Activated naive CD4-positive, alpha-beta T cell treated with anti-CD3 and anti-CD28 coated beads, Interleukin-2, amount 10 ng/mL, durations not matched to agents 7 days and 5 days (primary cell): ENCODE measurements at places on chromosomes 16 and 17.
A peak's percentile ranks its signal among the peaks of the same experiment; 100 is the strongest.

DNA sequence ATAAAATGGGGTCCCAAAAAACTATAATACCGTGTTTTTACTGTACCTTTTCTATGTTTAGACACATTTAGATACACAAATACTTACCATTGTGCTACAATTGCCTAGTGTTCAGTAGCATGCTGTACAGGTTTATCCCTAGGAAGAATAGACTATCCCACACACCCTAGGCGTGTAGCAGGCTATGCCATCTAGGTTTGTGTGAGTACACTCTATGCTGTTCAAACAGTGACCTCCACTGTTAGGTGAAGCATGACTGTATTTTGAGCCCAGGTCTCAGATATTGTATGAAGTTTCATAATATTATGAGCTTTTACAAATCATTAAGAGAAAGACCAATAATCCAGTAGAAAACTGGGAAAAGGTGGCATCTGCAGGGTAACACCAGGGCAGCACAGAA, 23.6 kb downstream of the MILR1 start:
- no peak for DNase-seq

DNA sequence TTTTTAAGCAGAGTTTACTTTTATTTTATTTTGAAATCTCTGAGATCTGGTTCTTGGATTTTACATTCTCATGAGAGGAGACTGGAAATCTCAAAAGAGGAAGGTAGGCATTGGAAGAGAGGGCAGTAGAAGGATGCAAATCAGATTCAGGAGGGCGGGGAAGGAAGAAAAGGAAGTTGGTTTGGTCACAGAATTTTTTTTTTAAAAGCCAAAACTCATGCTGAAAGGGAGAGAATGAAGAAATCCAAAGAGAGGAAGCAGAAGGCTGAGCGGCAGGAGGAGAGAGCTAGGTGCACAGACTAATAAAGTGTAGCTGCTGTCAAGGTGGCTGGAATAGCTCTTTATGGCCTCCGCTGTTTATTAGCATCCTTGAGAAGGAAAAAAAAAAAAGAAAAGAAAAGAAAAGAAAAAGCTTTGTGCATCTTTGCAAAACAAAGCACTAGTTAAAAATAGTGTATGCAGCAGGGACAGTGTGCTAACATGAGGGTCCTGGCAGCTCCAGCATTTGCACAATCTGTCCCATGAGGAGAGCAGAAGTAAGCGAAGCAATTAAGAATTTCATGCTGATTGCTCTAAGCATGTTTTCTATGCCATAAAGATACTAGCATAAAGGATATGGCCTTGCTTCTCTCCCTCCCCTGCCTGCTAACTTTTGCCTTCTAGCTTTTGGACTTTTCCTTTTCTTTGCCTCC, 194.2 kb downstream of the ZFHX3 start:
- no peak for DNase-seq

GRCh38 chr17:70318051-70318450, 148.7 kb downstream of the KCNJ2 start:
- DNase-seq, result no peak

GRCh38 chr17:21368545-21369246, 7.5 kb upstream of the KCNJ12 start:
- no peak for DNase-seq

GRCh38 chr17:49224198-49224996, 6.2 kb downstream of the PHOSPHO1 start:
- DNase-seq, result peak; percentile 75

- DNase-seq, result no peak
Measured at GRCh38 chr17:53707566-53707965, 115.2 kb upstream of the KIF2B start.

- no peak for DNase-seq
Measured at GRCh38 chr17:75205793-75206163, 299 bp downstream of the NUP85 start.

- DNase-seq, result no peak
Measured at GRCh38 chr17:81418710-81419318, 23.6 kb downstream of the BAHCC1 start.

GRCh38 chr17:67841992-67842391, 16.7 kb downstream of the BPTF start:
- no peak for DNase-seq

GRCh38 chr16:28140788-28141618, 70.8 kb downstream of the XPO6 start:
- DNase-seq, result peak; percentile 81

GRCh38 chr17:16551878-16552636, 16.9 kb downstream of the ZNF287 start:
- no peak for DNase-seq

GRCh38 chr16:56354746-56355145, 70.6 kb downstream of the AMFR start:
- peak; percentile 18 for DNase-seq

DNA sequence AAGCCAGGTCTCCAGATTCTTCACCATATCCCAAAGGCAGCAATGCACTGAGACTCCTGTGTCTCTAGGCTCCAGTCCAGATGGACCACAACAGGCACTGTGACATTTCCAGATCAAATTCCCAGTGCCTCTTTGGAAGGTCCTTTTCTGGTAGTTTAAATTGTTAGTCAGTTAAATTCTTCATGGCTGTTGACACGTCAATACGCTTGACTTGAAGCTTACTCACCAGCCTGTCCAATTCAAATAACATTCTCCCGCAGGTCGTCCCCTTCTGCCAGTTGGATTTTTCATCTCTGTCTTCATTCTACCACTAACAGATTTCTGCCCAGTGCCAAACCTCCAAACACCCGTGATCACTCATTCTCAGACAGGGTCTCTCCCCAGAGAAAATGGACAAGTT, 86.7 kb downstream of the SHISA9 start:
- no peak for DNase-seq

GRCh38 chr17:30905742-30906100, 317 bp downstream of the TEFM start:
- DNase-seq, result peak; percentile 25

- DNase-seq, result no peak
Measured at GRCh38 chr16:30447512-30448226, 2.0 kb upstream of the SEPHS2 start.

DNA sequence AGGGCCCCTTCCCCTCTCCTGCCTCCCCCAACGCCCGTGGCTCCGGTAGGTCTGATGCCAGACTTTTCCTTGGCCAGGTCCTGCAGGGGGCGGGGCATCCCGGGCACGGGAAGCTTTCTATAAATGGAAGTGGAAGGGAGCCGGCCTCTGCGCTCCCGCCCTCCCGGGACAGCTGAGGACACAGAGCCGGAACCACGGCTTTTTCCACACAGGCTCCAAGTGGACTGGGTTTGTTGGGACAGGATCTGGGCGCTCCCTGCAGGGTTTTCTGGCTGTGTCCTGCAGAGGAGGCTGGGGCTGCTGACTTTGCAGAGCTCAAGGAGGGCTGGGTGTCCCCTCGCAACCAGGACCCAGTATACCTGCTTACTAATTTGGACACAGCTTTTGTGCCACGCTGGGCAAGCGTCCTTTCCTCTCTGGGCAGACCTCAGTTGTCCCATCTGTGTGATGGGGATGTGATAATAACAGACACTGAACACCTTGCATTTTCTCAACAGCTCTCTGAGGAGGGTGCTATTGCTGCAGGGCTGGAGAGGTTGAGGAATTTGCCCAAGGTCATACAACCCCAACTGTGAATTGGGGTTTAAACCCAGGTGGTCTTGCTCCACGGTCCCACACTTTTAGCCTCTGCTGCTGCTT, 1.8 kb downstream of the TNS4 start:
- DNase-seq, result no peak

- DNase-seq, result no peak
Measured at GRCh38 chr17:45700171-45701090, 83.7 kb upstream of the CRHR1 start.

GRCh38 chr17:45338996-45339535, 22.2 kb upstream of the MAP3K14 start:
- DNase-seq, result no peak

GRCh38 chr17:83182620-83183101, 103.3 kb downstream of the METRNL start:
- DNase-seq, result no peak

DNA sequence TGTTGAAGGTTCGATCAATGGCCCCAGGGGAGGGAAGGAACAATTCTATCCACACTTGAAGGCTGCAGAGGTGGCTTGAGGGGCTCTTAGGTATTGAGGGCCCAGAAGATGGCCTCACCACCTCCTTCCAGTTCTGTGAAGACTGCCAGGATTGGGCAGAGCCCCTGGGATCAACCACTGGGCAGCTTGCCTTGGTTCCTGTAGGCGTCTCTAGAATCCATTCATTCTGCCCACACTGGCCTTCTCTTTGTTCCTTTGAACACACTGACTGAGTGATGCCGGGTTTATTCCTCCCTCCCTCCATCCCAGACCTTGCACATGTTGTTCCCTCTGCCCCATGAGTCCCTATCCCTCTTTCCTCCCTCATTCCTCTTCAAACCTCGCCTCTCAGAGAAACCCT, 50.5 kb downstream of the SYT17 start:
- no peak for DNase-seq

DNA sequence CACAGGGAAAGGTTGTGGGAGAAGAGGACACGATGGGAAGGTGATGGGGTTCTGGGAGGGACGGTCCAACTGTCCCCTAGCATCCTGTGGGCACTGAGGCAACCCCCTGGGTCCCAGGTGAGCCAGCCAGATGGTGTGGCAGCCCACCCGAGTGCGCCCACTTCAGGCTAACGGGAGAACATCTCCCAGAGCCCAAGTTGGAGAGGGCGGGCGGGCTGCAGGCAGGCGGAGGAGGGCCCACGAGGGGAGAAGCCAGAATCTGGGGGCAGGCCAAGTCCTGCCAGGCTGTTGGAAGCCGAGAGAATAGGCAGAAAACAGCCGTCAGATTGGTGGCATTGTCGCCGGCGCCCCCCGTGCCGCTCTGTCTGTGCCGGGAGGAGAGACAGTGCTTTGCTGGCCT, 13.8 kb upstream of the ABCC3 start:
- no peak for DNase-seq

DNA sequence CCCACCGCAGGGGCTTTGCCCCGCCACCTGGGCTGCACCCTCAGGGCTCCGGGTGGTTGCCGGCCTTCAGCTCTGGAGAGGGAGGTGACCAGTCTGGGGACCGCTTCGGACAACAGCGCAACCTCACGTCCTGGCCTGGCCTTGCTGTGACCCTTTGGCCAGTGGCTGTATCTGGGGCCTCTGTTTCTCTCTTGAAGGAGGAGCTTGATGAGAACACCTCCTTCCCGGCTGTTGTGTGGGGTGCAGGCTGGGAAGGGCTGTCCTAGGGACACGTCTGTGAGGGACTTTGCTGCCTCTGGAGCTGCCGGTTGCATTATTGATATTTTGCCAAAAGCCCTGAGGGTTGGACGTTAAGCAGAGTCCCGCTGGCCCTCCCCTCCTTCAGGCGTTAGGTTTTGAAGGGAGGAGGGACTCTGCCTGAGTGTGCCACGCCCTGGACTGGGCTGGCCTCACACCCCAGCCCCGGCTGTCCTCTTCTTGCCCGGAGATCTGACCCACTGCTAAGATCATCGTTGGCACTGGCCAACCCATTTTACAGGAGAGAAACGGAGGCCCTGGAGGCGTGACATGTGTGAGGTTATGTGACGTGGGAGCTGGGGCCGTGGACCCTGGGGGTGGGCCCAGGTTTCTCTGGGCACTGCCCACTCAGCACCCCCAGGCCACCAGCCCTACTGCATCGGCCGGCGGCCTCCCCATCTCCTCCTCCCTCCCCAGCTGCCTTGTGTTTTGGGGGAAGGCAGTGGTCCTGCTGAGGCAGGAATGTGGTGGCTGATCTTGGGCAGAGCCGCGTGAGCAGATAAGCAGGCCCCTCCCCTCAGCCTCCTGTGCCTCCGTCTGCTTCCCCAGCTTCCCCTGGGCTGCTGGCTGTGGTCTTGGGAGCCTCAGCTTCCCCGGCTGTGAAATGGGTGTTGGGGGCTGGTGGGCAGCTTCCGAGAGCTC, 8.5 kb downstream of the ZFPM1 start:
- no peak for DNase-seq

DNA sequence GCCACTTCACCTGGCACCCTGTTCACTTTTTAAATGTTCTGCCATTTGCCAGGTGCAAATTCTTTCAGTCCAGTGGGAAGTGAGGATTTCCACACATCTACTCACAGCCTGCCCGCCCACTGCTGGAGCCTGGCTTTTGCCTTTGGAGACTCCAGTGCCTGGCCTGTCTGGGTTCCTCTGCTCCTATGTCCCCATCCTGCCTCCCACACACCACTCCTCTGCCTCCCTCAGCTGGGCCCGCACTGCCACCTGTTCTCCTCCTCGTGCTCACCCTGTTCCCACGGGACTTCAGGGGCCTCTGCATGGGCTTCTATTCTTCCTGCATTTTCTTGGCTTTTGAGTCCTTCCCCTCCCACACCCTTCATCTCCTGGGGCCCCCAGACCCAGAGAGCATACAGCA, 7.9 kb upstream of the NDRG4 start:
- DNase-seq, result no peak

GRCh38 chr17:29590411-29591145, 1.1 kb upstream of the GIT1 start:
- peak; percentile 39 for DNase-seq

DNA sequence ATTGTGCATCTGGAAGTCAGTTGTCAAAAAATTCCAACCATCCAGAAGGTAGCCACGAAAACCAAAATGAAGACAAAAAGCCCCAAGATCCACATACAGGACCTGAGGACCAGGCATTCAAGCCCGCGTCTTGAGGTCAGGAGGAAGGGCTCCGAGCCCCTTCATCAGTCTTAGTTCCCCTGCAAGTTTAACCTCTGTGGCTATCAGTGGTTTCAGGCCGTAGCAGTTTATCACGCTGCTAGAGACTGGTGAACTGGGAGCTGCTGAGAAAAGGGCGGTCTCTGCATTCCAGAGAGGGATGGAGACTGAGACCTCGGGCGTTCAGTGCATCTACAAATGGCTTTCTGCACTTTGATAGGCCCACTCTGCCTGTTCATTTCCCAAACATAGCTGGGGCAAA, 70.6 kb downstream of the IRF8 start:
- no peak for DNase-seq

GRCh38 chr17:82840431-82840831, 609 bp upstream of the ZNF750 start:
- DNase-seq, result no peak

DNA sequence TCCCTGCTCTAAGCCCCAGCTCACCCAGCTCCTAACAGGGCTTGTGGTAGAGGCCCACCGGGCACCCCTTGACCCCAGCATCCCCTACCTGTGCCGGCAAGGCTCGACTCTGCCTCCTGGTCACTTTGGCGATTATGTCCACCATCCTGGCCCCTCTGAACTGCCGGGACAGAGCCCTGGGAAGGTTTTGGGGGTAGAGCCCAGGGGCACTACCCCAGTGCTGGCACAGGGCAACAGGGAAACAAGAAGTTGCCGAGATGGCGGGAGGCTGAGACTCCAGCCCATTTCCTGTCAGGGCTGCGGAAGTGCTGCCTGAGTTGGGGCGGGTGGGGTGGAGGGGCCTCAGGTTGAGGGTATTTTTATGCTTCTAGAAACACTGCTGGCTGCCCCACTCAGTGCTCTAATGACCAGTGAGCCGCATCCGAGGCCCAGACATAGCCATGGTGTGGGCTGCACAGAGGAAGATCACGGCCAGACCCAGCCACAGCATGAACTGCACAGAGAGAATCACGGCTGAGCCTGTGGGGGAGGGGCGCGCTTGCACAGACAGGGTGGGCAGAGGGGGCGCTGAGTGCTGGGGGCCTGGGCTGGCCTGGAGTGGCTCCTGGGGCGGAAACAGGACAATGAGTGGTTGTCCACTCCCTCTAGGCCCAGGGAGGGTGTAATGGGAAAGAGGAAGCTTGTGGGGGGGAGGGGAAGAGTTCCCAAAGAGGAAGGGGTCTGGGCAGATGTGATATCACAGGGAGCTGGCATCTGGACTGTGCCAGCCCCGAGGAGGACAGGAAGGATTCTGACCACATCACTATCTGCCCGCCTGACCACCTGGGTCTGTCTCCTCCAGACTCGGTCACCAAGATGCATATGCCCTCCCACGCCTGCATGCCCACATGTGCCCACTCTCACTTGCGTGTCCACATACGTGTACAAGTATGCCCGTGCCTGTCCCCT, 22.3 kb downstream of the ARHGAP27 start:
- DNase-seq, result peak; percentile 78
